ENCODE measurements at places on chromosomes 3 and 15. TPM values are rescaled to one million over a fixed set of nuclear protein-coding genes. Genes with fewer than 3 reads are reported as not detected.

- DNase-seq, result no peak
Observed at GRCh38 chr3:46931631-46932331, 44.8 kb downstream of the CCDC12 start.

- no peak for DNase-seq
Observed at GRCh38 chr3:139355891-139356290, 12.1 kb downstream of the MRPS22 start.

GRCh38 chr3:71128961-71129360 lies 454.6 kb downstream of the FOXP1 start:
- no peak for DNase-seq

DNA sequence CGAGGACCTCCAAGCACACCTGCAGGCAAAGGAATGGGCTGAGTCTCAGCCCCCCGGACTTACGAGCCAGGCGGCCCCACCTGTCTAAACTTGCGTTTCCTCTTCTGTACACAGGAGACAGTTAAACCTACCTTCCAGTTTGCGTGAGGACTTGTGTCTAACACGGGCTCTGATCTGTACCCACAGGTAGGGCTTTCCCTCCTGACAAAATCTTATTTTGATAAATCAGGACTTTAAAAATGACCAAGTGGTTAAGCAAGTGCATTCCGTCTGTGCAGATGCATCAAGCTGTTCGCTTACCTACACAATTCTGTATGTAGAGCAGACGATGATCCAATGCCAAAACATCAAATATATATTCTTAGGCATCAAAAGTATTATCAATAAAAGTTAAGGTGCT lies 238.0 kb downstream of the XXYLT1 start:
- no peak for DNase-seq

The TGM5 gene
- total RNA-seq, result not detected

The MKRN3 gene
- not detected for total RNA-seq
